HepG2 (cell line): ENCODE measurements at places on chromosomes 7 and 10. TPM values are rescaled to one million over a fixed set of nuclear protein-coding genes. Genes with fewer than 3 reads are reported as not detected.

The ZNF804B gene
- not detected in 2 replicates for total RNA-seq

The AS3MT gene
- 17.4 and 27.3 TPM in 2 replicates for total RNA-seq

The FZD1 gene
- total RNA-seq: 0.51 and 0.80 TPM in 2 replicates

DNA sequence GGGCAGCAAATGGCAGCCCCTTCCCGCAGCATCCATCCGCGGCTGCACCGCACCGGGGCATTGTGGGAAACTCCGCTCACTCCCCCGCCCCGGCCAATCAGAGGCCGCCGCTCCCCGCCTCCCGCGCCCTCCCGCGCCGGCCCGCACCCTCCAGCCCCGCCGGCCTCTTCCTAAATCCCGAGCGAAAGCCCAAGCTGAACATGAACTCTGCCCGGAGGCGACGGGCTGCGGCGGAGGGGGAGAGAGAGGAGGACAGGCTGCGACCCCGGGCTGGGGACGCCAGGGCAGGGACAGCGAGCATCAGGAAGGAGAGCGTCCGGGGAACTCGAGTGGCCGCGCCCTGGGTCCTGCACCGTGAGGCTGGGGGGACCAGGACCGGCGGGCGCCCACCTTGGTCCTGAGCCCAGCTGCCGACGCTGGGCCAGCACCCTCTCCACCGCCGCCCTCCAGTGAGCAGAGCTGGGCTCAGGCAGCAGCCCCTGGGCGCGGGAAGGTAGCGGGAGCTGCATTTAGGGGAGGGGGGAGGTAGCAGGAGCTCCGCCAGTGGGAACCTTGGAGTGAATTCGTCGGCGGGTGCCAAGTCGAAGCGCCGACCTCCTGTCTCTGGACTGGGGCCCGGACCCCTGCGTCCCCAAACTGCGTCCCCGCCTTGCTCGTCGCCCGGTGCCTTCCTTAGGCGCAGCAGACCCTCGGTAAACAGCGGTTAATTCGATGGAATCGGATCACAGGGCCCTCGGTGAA lies at the start of gene DGKI:
TSS of gene DGKI (minus strand) at position 148 of the 741 bp plus-strand sequence.
- DNase-seq: no peak

The PIP gene
- not detected in 2 replicates for total RNA-seq

The DNAJC12 gene
- total RNA-seq: 11.6 and 14.4 TPM in 2 replicates

- no peak for DNase-seq
These were observed 233.7 kb upstream of the PTN start for GRCh38 chr7:137577184-137577583.
